ENCODE measurements at places on chromosomes 11 and 22.

GRCh38 chr11:21543901-21544300 is 649.0 kb upstream of the ANO5 start:
- DNase-seq, result no peak

DNA sequence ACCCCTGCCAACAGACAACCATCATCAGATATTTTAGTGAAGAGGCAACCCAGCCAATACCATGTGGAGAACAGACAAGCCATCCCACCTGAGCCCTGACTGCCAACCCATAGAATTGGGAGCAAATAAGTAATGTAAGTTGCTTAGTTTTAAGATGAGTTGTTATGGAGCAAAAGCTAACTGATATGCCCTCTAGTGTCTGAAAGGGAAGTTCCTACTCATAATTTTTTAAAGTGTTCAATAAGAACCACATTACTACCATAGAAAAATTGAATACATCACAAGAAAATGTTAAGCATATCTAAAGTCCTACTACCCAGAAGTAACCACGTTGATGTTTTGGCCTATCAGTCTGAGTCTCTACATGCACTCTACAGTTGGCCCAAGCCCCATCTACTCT is 50.8 kb upstream of the SLC36A4 start:
- no peak for DNase-seq

DNA sequence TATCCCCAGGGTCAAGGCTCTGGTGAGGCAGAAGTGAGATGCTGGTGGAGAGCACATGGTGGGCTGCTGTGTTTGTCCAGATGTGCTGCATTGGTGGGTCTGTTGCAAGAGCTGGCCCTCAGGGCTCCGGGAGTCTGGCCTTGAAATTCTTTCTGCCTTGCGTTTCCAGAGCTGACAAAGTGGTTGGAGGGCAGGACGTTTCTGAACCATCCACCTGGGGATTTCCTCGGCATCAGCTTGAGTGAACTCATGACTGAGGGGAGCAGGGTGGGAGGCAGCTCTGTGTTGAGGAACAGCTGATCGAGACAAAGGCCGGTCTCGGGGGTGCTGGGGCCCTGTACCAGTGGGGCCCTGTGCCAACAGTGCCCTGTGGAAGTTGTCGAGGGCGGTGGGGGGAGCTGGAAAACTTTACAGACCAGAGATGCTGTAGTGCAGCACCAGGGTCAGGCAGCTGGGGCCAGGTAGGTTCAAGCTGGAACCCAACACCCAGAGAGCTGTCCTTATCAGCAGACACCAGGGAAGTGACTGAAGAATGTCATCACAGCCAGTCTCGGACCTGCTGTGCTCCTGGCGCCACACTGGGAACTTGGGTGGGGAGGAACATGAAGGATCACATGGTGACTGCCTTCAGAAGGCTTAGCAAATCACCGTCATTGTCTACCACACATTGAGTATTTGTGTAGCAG is 4.9 kb downstream of the TSKU start:
- DNase-seq, result no peak

DNA sequence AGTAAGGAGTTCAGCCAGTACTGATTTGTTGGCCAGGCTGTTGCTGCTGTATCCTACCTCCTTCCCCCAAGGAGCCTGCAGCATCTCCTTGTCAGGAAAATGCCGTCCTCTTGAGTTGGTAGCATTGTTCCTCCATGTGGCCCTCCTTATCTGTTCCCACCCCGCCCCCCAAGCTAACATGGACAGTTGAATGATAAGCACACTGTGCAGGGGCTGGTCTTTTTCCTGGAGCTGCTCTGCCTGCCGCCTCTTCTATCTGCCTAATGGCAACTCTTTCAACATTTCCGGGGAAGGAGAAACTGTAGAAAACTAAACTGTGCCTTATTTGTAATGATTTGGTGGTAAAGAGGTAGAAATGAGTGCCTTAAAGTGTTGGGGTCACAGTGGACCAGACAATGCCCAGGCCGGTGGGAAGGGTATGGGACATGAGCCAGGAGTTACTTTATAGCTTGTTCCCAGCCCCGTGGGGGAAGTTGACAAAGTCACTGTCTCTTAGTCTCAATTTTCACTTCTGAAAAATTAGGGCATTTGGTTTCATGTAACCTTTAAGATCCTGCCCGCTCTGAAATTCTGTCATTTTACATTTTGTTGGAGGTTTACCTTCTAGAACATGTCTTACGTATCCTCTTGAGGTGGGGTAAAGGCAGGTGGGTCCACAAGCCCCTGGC is 4.5 kb downstream of the FAM118A start:
- DNase-seq, result no peak

GRCh38 chr22:28978863-28979796 is 82.5 kb downstream of the C22orf31 start:
- DNase-seq, result no peak

- DNase-seq, result peak; percentile 18
Observed at GRCh38 chr11:2779981-2780849, 80.4 kb upstream of the KCNQ1OT1 start.

- no peak for DNase-seq
Observed at GRCh38 chr11:17449158-17449557, 27.5 kb downstream of the ABCC8 start.

DNA sequence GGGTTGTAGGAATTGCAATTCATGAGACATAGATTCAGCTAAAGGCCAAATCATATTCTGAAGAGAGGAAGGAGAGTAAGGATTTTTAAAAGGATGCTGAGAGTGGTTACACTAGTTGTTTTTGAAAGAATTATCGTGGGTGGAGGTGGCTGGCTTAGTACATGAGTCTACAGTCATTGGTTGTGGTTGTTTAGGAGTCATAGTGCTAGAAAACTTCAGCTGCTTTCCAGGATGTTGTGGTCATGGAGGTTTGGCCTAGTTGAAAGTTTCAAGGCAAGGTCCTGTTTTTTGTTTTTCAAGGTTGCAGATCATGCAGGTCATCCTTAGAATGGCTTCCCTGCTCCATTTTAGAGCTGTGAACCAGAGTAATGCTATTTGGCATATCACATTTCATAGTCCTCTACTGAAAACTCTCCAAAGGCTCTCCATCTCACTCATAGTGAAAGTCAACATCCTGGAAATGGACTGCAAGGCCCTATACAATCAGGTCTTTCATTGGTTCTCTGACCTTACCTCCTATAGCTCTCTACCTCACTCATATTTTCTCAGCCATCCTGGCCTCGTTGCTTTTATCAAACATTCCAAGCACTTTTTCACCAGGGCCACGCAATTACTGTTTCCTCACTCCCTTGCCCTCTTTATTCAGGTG is 26.1 kb upstream of the ZBTB44 start:
- no peak for DNase-seq

DNA sequence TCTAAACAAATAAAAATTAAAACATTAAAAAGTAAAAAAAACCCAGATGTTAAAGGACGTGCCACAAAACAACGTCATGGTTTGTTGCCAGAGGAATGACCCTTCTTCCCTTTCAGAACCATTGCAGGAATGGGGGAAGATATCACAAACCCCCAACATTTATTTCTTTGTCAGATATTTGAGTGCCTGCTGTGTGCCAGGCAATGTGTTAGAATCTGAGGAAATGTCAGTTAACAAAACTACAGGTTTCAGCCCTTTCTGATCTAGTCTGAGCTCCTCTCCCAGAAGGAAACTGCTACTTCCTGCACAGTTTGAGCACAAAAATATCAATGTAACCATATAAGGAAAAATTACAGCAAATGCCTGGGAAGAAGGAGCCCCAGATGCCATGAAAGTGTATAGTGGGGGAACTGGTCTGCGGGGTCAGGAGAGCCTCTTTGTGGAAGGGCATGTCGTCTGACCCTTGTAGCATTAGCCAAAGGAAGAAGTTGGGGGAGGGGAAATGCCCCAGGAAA is 7.1 kb upstream of the NHERF4 start:
- DNase-seq, result no peak

DNA sequence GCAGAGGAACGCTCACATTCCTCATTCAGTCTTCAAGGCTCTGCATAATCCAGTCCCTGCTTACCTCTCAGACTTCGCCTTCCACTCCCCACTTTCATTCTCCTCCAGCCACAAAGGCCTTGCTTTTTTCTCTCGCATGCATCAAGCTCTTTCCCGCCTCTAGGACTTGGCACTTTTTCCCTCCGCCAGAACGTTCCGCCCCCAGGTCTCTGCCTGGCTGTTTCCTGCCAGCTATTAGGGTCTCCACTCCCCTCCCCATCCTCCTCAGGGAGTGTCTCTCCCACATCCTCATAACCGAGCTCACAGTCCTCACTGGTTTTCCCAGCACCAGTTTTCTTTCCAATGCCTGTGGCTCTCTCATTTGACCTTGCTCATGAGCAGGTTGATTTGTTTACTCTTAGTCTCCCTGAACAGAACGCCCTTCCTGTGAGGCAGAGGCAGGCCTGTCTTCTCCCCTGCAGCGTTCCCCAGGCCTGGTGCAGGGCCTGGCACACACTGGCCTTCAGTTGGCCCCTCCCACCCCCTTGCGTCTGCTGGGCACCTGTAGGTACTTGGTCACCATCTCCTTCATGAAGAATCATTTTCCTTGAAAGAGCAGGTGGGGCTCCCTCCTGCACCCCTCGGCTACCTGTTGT is 75.2 kb downstream of the RTL6 start:
- DNase-seq, result no peak

GRCh38 chr22:37275622-37276021 is 6.7 kb upstream of the CYTH4 start:
- DNase-seq, result no peak

DNA sequence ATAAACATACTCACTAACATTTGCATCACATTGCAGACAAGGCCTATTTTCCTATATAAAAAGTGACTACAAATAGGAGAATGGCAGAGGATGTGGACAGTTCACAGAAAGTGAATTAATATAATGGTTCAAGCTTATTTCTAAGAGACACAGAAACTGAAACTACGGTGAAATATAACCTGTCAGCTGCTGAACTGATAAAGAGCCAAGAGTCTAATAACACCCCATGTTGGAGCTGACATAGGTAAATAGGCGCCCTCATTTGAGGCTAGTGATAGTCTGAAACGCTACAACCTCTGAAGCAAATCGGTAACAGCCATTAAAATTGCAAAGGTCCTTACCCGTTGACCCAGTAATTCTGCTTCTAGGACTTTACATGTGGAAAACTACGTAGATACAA is 14.0 kb downstream of the AP1B1 start:
- DNase-seq, result no peak

DNA sequence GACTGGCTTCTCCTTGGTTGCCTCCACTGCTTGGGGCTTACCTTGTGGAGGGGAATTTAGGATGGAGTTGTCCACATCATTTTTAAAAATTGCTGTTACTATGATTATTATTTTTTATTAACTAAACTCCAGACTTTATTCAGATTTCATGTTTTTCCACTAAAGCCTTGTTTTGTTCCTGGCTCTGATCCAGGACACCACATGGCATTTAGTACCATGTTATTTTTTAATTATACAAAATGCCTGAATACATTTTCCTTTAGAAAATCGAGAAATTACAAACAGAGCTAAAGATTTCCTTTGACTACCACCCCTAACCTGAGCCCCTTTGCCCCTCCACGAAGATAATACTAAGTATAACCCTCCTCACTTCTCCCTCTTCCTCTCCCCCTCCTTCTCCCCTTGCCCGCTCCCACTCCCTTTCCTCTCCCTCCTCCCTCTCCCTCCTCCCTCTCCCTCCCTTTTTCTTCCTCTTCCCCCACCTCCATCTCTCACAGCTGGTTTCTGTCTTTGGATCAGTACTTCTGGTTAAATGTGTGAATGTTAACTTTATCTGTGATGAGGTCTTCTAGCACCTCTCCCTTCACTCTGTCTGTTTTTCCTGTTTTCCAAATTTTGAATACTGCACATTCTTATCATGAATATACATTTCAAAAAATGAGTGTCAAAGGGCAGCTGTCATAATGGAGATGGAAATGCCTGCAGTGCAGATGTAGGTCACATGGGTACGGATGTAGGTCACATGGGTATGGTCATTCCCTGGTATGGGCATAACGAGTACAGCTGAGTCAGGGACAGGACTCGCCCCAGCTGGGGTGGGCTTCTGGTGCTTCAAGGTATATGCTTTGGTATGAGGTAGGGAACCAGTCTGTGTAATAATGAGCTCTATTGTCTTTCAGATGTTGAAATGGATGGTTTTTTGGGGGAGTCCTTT is 54.4 kb upstream of the OR4B1 start:
- DNase-seq, result no peak

- no peak for DNase-seq
Observed at GRCh38 chr22:41870786-41871185, 37.9 kb downstream of the SREBF2 start.

- DNase-seq, result no peak
Observed at GRCh38 chr11:12436266-12436665, 58.9 kb downstream of the PARVA start.

DNA sequence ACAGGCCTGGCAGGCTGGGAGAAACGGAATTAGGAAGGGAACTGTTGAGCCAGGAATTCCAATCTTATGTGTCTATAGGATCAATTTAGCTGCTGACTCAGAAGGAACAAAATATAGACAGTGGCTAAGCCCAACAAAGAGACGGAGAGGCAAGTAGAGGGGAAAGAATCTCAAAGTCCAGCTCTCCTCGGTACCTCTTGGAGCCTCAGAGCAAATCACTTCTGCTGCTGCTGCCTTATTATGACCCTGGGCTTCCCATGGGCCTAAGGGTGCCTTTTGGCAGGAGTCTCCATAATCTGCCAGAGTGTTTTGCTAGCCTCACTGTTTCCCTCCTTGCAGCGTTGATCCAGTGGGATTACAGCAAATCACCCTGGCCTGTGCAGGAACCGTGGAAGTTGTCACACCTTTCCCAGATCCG is 31.7 kb downstream of the PAX6 start:
- peak; percentile 60 for DNase-seq

GRCh38 chr11:41065432-41065831 is 394.0 kb downstream of the LRRC4C start:
- DNase-seq, result no peak

GRCh38 chr11:111378185-111378860 is 752 bp downstream of the POU2AF1 start:
- no peak for DNase-seq

DNA sequence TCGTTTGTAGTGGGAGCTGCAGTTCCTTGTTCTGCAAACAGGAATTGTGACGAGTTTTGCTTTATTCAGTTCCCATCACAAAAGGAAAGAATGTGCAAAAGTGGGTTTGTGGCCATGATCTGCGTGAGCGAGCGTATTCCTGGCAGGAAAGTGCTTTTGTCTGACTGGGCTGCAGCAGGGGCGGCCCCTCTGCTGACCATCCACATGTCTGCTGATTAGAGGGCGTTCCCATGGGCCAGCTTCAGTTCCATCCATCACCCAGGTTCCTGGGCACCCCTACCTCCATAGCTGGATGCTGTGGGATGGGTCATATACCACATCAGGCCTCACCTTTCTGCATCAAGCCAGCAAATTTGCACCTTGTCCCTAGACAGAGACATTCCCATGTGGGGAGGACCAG is 28.9 kb upstream of the GAL start:
- DNase-seq, result no peak

GRCh38 chr11:65433657-65434056 is 11.1 kb downstream of the NEAT1 start:
- DNase-seq, result no peak

GRCh38 chr11:12860827-12861226 is 148.3 kb upstream of the RASSF10 start:
- DNase-seq, result no peak

DNA sequence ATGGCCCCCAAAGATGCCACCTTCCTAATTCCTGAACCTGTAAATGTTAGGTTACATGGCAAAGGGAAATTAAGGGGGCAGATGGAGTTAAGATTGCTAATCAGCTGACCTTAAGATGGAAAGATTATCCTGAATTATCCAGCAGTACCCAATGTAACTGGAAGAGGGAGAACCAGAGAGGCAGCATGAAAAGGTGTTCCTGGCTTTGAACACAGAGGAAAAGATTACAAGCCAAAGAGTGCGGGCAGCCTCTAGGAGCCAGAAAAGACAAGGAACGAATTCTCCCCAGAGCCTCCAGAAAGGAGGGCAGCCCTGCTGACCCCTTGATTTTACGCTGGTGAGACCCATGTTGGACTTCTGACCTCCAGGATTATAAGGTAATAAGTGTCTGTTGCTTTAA is 15.1 kb upstream of the THRSP start:
- DNase-seq, result no peak
